HEK293T (cell line): ENCODE measurements at places on chromosomes 7 and 10.
A peak's percentile ranks its signal among the peaks of the same experiment; 100 is the strongest.

- DNase-seq, result peak; percentile 23
These were observed 21.5 kb downstream of the C10orf53 start for GRCh38 chr10:49700997-49701396.

DNA sequence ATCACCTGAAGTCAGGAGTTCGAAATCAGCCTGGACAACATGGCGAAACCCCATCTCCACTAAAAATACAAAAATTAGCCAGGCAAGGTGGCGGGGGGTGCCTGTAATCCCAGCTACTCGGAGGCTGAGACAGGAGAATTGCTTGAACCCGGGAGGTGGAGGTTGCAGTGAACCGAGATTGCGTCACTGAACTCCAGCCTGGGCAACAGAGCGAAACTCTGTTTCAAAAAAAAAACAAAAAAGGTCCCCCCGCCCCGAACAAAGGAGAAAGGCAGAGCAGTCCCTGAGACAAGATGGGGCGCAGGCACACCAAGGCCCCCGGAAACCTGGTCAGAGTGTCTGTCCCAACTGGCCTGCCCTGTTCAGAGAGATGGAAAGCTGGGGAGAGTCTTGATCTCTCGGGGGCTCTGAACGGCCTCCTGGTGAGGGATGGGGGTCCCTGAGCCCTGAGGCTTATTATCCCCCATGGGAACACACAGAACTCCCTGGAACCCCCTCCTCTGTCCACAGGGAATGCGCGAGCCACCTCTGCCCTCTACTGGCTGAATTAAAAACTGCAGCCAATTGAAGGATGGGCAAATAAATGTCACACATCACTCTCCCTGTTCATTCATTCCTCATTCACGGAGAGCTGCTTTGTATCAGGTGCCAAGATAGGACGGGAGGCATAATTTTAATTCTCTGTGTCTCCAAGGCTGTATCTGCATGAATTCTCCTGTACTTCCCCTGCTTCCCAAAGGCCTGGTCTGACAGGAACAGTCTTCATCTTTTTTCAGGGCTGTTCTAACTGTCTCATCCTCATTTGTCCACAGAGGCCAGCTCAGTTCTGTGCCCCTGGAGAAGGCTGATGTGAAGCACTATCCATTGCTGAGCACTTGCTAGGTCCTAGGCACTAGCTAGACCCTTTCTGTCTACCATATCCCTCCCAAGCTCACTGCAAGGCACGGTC lies 28.9 kb downstream of the MAT1A start:
- DNase-seq, result peak; percentile 63

DNA sequence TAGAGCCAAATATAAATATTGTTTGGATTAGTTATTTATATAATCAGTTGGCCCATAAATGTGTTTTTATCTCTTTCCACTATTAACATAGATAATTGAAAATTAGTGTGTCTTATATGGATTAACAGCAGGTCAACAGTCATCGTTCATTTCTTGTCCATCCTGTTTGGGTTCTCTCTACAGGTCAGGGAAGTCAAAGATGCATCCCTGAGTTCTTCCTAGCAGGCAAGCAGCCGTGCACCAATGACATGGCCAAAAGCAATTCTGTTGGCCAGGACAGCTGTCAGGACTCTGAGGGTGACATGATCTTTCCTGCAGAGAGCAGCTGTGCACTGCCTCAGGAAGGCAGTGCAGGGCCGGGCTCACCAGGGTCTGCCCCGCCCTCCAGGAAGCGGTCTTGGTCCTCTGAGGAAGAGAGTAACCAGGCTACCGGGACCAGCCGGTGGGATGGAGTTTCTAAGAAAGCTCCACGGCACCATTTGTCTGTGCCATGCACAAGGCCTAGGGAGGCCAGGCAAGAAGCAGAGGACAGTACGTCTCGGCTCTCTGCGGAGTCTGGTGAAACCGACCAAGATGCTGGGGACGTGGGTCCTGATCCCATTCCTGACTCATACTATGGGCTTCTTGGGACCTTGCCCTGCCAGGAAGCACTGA lies 15.9 kb downstream of the FBH1 start:
- DNase-seq, result no peak

DNA sequence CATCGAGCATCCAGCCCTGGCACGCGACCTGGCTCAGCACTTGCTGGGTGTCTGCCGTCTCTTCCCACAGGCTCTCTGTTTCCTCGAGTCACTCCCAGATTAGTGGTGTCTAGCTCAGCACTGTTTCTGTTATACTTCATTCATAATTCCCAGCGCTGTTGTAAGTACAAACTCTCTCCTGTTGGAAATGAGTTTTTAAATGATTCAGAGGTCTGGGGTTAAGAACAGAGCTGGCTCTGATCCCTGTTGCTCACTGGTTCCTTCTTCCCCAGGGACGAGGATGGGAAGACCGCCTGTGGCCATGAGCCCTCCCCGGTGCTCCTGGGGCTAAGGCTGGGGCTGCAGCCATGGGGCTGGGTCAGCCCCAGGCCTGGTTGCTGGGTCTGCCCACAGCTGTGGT lies 17.3 kb upstream of the C10orf95 start:
- DNase-seq, result no peak

- no peak for DNase-seq
These were observed 517.5 kb downstream of the DNAJB6 start for GRCh38 chr7:157854066-157854891.

DNA sequence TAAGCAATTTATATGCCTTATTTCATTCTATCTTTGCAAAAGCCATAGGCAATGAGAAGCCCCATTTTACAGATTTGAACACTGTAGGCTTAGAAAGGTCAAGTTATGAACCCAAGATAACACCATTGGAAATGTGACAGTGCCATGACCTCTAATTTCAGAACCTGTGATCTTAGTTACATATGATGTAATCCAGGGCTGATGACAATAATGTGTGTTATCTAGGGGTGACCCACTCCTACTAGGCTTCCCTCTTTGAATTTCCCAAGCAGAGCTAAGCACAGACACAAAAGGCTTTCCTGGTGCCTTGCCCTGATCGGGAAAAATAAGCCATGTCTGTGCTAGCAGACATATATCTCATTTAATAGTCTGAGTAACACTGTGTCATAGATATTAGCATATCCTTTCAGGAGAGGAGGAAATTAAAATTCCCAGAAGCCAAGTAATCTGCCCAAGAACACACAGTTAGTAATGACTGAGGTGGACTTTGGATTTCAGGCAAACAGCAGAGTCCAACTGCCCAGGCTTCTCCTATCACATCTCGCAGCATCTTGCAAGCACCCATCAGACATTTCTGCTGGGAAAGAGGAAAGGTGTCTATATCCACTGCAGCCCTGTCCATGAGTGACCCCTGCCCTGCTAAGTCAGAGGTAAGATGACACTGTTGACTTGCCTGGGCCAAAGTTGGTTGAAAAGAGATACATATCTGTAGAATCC lies 2.8 kb upstream of the TECTB start:
- DNase-seq, result no peak

DNA sequence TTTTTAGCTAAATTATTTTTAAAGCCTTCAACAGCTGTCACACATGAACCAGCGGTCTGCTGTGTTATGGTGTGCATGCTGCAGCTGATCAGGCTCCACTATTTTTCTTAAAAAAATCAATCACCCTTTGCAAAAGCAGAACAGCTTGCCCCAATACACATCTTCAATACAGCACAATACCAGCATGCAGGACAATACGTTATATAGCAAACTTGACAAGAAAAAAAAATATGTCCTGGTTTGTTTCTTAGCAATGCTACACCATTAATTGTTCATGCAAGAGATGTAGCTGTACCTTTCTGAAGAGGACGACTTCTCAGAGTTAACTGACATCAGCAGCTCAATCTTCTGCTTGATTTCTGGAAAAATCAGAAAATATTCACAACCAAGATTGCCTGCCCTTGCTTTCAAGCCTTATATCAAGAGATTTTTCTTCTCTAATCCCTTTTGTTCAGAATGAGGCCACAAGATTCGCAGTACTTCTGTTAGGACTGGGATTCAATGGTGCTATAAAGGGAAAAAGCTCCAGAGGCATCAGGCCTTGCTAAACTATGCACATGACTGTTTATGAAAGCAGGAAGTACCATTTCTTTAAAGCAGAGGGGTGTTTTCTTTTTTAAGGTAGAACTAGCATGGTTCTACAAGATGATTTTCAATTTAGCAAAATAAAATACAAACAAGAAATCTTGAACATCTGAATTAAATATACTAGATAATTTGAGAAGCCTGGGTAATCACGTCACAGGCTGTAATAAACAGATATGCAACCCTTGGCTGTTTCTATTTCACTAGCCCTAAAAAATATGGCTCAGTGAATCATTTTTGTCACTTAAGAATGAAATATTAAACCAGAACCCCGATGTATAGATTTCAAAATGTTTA lies 120.0 kb downstream of the SRPK2 start:
- DNase-seq, result peak; percentile 37

DNA sequence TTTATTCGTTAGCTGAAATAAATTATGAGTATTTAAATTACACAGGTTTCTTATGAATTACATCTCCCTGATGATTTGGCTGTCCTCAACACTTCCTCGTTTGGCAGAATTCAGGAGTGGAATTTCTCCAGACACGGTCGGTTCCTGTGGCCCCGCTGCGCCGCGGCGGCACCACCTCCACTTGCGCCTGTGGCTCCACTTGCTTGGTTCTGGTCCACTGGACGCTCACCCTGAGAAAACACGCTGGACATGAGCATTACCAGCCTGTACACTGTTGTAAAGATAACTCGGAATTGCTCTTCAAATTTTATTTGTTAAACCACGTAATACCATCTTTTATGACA lies 85.3 kb downstream of the ZNF33B start:
- no peak for DNase-seq

GRCh38 chr10:53864846-53865245 lies 936.2 kb downstream of the PCDH15 start:
- no peak for DNase-seq

DNA sequence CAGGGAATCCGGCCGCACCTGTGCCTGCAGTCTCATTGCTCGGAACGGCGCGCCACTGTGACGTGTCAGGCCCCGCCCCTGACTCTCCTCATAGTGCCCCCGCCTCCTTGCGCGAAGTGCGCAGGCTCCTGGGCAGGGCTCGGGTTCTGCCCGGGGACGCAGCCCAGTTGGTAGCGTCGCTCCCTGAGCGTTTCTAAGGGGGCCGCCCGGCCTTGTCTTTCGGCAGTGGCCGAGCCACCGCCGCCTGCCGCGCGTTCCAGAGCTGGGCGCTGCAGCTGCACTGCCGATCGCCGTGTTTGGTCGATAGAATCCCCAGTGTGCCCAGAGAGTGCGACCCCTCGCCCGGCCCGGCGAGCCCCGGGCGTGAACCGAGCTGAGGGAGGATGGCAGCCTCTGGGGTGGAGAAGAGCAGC lies at the start of gene KLHL7:
Gene KLHL7, plus strand, starts transcription at position 142 of the 413 bp plus-strand sequence. Its CDS starts 242 bp downstream, at position 384.
- DNase-seq, result peak; percentile 94

- DNase-seq, result no peak
These were observed 110.8 kb downstream of the TMEM178B start for GRCh38 chr7:141184532-141185190.

GRCh38 chr10:86188326-86188725 lies 178.3 kb downstream of the GRID1 start:
- no peak for DNase-seq

- DNase-seq, result no peak
These were observed 28.2 kb downstream of the MINDY4 start for GRCh38 chr7:30799206-30799975.

- no peak for DNase-seq
These were observed 10.2 kb upstream of the SLC25A28 start for GRCh38 chr10:99630433-99630832.

GRCh38 chr7:150980663-150981062 lies 2.5 kb upstream of the KCNH2 start:
- DNase-seq, result no peak

DNA sequence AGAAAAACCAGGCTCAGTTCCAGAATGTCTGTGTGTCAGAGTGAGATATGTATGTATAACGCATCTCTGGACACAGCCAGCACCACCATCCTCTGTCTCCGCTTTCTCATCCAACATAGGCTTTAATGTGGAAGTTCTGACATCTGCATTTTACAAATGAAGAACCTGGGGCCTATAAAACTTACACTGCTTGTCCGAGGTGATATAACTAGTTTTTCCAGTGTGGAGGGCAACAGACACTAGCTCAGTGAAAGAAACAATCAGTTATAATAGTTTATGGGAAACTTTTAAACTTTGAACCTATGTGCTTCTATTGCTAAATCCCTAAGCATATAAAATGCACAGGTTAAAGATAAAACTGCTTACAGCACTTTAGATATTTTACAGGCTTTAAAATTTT lies 208.7 kb downstream of the CRPPA start:
- DNase-seq, result no peak

GRCh38 chr10:95784279-95784913 lies 28.4 kb downstream of the ENTPD1 start:
- DNase-seq, result no peak

DNA sequence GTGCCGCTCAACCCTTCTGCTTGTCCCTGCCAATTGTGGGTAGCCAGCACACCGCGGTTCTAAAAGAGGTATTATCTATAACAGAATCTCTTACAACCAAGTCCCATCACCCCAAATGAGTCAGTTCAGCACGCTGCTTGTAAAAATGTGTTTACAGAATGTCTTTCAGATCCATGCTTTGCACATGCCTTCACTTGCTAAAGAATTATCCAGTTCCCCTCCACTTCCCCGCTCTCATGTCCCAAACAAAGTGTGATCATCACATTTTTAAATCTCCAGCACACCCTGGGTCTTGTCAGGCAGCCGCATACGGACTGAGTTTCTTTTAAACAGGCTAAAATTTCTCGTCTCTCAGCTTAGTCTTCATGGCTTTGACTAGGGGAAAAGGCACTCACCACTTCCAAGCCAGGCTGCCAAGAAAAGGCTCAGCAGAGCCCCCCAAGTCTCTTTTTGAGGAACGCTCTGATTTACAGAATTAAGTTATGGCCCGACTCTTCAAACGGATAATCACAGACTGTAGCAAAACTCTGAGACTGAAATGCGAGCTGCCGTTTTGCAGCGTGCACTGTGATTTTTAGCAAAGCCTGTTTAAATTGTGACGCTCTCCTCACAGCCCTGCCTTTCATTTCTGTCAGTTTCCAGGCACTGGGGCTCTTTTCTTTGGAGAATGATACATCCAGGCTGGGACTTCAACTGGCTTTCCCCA lies 29.8 kb upstream of the FGFR2 start:
- no peak for DNase-seq
